ENCODE measurements at places on chromosomes 4 and X.

DNA sequence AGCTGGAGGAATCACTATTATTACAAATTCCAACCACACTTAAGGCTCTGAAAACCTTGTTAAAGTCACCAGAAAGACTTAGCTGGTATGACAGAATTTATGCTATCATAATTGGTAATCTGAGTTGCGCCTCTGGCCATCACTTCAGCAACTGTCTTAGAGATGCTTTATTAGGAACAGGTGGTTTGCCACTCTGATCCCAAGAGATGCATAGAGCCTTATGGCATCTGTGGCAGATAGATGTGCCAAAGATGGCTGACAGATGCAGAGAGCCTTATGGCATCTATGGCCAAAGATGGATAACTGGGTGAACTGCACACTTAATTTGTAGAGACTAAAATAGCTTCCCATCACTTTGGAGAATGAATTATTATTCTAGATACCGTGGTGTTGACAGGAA is 32.3 kb upstream of the PLAC8 start:
- DNase-seq, result no peak

- no peak for DNase-seq
These were observed 107.7 kb downstream of the APOOL start for GRCh38 chrX:85111347-85111746.

DNA sequence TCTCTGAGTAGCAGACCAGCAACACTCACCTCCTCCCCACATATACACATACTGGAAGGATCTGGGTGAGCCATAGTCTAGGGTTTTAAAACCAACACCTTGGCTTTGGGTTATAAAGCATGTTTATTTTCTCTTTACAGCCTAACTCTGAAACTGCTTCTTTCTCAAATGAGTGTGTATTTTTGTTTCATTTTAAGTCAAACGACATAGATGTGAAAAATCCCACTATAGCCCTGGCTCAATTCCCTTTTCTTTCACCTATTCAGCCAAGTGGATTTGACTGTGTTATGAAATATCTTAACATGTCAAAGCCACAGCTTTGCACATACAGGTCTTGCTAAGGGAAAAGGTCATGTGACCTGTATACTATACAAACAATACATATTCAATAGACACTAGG is 13.8 kb downstream of the NEXMIF start:
- DNase-seq, result no peak

DNA sequence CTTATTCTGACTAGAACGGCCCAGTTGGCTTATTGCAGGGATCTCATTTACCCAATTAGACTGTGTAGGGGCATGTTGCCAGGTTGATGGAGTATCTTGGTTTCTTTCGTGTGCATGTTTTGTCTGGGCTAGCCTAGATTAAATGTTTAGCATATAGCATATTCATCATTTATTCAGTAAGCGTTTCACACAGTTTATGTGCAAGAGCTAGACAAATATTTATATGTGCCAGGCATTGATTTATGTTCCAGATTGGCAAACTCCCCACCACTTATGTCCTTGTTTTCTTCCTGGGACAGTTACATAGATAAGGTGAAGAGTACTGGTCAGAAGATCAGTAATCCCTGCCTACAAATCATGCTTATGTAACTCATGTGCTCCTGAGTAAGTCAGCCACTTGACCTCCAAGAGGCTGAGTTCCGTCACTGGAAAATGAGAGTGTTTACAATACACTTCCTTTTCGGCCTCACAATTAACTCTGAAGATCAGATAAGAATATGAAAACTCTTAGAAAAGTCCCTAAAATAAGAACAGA is 57.2 kb downstream of the RUFY3 start:
- DNase-seq, result no peak

- DNase-seq, result no peak
These were observed 21.5 kb downstream of the CHST7 start for GRCh38 chrX:46595084-46595483.

- no peak for DNase-seq
These were observed 474.3 kb upstream of the FTHL17 start for GRCh38 chrX:31546126-31546525.

GRCh38 chr4:121326597-121326996 is 54.2 kb downstream of the QRFPR start:
- no peak for DNase-seq

DNA sequence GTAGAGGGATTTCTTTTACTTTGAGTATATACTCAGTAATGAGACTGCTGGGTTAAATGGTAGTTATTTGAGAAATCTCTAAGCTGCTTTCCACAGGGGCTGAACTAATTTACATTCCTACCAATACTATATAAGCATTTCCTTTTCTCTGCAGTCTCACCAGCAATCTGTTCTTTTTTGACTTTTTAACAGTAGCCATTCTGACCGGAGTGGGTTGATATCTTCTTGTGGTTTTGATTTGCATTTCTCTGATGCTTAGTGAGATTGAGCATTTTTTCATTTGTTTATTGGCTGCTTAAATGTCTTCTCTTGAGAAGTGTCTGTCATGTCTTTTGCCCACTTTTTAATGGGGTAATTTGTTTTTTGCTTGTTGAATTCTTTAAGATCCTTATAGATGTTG is 43.3 kb downstream of the SPCS3 start:
- DNase-seq, result no peak

- DNase-seq, result no peak
These were observed 170.1 kb downstream of the AFAP1 start for GRCh38 chr4:7769396-7770223.

- no peak for DNase-seq
These were observed 431 bp downstream of the C4orf50 start for GRCh38 chr4:6017800-6018199.

- DNase-seq, result no peak
These were observed 113.7 kb upstream of the TBL1X start for GRCh38 chrX:9351126-9351525.

- DNase-seq, result no peak
These were observed 23.5 kb upstream of the PHF8 start for GRCh38 chrX:54067766-54068165.

- DNase-seq, result no peak
These were observed 9.2 kb downstream of the RFC1 start for GRCh38 chr4:39357002-39357401.

GRCh38 chr4:173506597-173507211 is 23.3 kb downstream of the HAND2 start:
- no peak for DNase-seq

- no peak for DNase-seq
These were observed 21.8 kb upstream of the BBS12 start for GRCh38 chr4:122710434-122711308.

- DNase-seq, result no peak
These were observed 355.4 kb upstream of the NDST3 start for GRCh38 chr4:117678861-117679260.

GRCh38 chr4:1684506-1685234 is 557 bp upstream of the FAM53A start:
- no peak for DNase-seq

- no peak for DNase-seq
These were observed 3.3 kb downstream of the UTP3 start for GRCh38 chr4:70691661-70692060.

DNA sequence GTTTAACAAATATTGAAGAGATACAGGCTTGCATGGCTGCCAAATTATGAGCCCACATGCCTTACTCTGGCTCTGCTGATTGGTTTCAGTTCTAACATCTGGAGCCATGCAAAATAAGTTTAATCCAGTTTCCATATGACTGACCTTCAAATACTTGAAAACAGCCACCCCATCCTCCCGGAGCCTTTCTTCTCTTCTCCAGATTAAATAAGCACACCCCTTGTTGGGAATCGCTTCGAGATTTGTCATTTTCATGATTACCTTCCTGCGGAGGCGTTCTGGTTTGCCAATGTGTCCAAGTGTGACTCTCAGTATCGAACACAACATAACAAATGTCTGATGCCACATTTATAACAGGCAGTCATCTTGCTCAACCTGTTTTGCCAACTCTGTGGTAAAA is 101.6 kb upstream of the JADE1 start:
- DNase-seq, result no peak

All from naive thymus-derived CD4-positive, alpha-beta T cell (primary cell).